Left ventricle myocardium inferior (tissue), 1 donor: ENCODE measurements at places on chromosomes 2 and 18. TPM values are rescaled to one million over a fixed set of nuclear protein-coding genes. Genes with fewer than 3 reads are reported as not detected.

The PRSS56 gene
- not detected for total RNA-seq

The TCF23 gene
- total RNA-seq, result 0.08 TPM

The TTC31 gene
- total RNA-seq, result 9.5 TPM

The DBI gene
- total RNA-seq, result 303 TPM

The CD8B gene
- total RNA-seq, result 0.22 TPM

DNA sequence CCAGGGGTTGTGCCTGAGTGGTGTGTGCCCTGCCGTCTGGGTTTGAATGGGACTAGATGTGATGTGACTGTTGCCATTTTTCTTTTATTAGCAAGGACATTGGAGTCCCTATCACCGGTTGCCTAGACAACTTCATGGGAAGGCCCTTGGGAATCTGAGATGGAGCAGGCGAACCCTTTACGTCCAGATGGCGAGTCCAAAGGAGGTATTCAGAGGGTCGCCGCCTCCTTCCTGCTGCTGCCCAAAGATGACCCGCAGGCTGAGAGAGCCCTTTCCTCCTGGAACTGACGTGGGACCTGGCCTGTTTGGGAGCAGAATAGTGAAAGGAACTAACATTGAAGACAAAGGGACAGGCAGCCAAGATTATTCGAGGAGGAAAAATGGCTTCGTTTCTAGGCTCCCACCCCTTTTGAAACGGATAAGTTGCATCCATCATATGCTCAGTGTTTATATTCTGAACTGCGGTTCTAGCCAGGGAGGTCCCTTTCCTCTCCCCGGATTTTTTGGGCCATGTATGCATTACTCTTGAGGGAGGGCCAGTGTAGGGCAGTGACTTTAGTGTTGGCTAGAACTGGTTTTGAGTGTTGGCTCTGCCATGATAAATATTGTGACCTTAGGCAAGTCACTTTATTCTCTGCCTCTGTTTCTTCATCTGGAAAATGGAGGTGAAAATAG lies 673 bp downstream of the CENPO start:
- peak overlapping the region; percentile 99 for H3K27ac ChIP-seq
- H3K4me1 ChIP-seq, result peaks cover 21% of the 10 kb centered on the region
- no peak for DNase-seq
- peaks cover 6% of the 10 kb centered on the region for H3K36me3 ChIP-seq
- peak overlapping the region; percentile 79 for H3K4me3 ChIP-seq

- H3K4me1 ChIP-seq, result peaks cover 100% of the 10 kb centered on the region
- no peak overlapping the region for H3K4me3 ChIP-seq
- no peaks in the 10 kb centered on the region for H3K36me3 ChIP-seq
- DNase-seq, result no peak
These were observed 42.5 kb downstream of the PTPRM start for GRCh38 chr18:7609617-7610016.

GRCh38 chr2:108602422-108602821 lies 68.2 kb downstream of the LIMS1 start:
- peak overlapping the region; percentile 54 for H3K27ac ChIP-seq
- DNase-seq, result no peak
- H3K27me3 ChIP-seq, result no peaks in the 10 kb centered on the region
- peaks cover 54% of the 10 kb centered on the region for H3K4me1 ChIP-seq

GRCh38 chr2:201507725-201508124 lies 56.2 kb downstream of the STRADB start:
- no peak overlapping the region for H3K4me3 ChIP-seq
- H3K4me1 ChIP-seq, result no peaks in the 10 kb centered on the region
- H3K36me3 ChIP-seq, result peaks cover 10% of the 10 kb centered on the region
- no peaks in the 10 kb centered on the region for H3K27me3 ChIP-seq
- H3K27ac ChIP-seq, result no peak overlapping the region

GRCh38 chr18:31657823-31658669 lies 26.3 kb downstream of the B4GALT6 start:
- H3K4me1 ChIP-seq, result no peaks in the 10 kb centered on the region
- no peaks in the 10 kb centered on the region for H3K36me3 ChIP-seq
- H3K27ac ChIP-seq, result no peak overlapping the region
- no peaks in the 10 kb centered on the region for H3K27me3 ChIP-seq
- DNase-seq, result no peak

GRCh38 chr2:119756837-119757236 lies 2.9 kb upstream of the PTPN4 start:
- peaks cover 38% of the 10 kb centered on the region for H3K4me1 ChIP-seq
- peak overlapping the region; percentile 97 for H3K27ac ChIP-seq
- DNase-seq, result peak; percentile 47
- H3K27me3 ChIP-seq, result no peaks in the 10 kb centered on the region
- H3K36me3 ChIP-seq, result no peaks in the 10 kb centered on the region

- DNase-seq, result no peak
- no peaks in the 10 kb centered on the region for H3K27me3 ChIP-seq
- peaks cover 42% of the 10 kb centered on the region for H3K4me1 ChIP-seq
- peak overlapping the region; percentile 59 for H3K27ac ChIP-seq
These were observed 34.2 kb downstream of the PLCL1 start for GRCh38 chr2:197838579-197838978.

DNA sequence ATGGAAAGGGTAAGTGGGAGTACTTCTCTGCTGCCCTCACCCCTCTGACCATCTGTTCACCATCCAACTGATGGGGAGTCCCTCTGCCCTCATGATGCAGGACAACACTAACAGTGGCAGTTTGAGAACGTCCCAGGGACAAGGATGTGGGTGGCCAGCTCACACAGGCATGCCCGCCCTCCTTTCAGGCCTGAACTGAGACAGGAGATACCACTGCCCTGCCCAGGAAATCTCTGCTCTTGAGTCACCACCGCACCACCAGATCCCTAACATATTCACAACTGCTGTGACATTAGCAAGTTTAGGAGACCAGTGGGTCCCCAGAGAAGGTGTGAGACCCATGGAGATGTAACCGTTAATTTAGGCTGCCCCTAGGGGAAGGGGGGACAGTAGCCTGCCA lies 66.2 kb downstream of the TRAPPC8 start:
- no peaks in the 10 kb centered on the region for H3K4me1 ChIP-seq
- H3K36me3 ChIP-seq, result peaks cover 76% of the 10 kb centered on the region
- H3K27ac ChIP-seq, result no peak overlapping the region
- no peak for DNase-seq
- no peaks in the 10 kb centered on the region for H3K27me3 ChIP-seq

DNA sequence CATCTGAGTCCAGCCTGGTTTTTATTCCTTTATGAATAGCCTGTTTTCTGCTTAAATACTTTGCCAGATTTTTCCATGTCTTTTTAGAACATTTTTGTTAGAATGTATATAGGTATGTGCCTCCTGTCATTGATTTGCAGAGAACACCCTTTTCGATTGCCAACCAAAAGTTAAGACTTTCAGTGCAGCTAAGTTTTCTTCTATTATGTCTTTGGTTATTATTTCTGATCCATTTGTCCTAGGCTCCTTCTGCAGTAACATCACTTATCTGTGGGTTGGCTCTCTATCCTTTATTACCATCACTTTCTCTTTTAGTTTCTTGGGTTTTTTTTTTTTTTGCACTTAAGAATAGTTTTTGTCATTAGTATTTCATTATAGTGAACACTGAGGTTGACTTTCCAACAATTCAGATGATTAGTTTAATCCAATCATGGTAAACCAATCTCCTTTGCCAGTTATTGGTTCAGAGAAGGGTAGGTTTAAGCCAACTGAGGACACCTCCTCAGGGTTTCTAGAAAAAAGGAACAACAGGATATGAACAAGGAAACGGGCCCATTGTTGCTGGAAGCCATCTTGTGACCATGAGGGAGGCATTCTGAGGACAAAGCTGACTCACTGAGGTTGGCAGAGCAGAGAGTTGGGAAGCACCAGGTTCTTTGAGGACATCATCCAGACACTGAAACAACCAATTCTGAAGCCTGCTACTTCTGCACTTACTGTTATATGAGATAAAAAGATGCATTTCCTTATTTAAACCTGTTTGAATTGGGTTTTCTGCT lies 37.9 kb upstream of the GBX2 start:
- peaks cover 2% of the 10 kb centered on the region for H3K27me3 ChIP-seq
- no peaks in the 10 kb centered on the region for H3K4me1 ChIP-seq
- no peaks in the 10 kb centered on the region for H3K36me3 ChIP-seq
- no peak overlapping the region for H3K4me3 ChIP-seq
